Stimulated activated effector memory CD8-positive, alpha-beta T cell treated with anti-CD3 and anti-CD28 coated beads, Interleukin-12 subunit alpha, Interleukin-12 subunit beta, amount 100 ng/mL, for 72 hours (primary cell): ENCODE measurements at places on chromosomes 2 and 18.

- DNase-seq = no peak
These were observed 508.4 kb downstream of the ZEB2 start for GRCh38 chr2:144011553-144011952.

DNA sequence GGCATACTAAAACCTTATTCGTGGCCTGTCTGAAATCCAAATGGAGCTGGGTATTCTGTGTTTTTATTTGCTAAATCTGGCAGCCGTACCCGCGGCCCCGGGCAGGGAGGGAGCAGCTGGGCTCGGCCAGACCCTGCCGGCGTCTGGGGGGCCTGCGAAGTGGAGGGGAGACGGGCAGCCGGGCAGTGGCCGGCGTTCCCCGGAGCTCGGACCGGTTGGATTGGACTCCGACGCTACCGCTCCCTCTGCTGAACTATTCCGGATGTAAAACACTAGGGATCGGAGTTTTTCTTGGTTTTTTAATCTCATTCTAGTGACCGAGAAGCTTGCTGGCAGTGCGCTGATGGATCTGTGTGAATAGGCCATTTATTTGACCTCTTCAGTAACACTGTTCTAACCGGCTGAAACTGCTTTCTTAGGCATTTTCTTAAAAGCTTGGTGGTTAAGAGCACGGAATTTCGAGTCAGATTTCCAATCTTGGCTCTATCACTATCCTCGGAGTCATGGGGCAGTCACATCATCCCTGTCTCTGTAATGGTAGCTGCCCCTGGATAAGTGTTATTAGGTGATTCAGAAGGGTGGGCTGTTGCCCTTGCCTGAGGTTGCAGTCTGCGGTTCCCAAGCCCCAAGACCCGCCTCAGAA is 694 bp downstream of the UNC50 start:
- DNase-seq = no peak

GRCh38 chr2:236512902-236513435 is 56.7 kb upstream of the ACKR3 start:
- peak; percentile 47 for DNase-seq

DNA sequence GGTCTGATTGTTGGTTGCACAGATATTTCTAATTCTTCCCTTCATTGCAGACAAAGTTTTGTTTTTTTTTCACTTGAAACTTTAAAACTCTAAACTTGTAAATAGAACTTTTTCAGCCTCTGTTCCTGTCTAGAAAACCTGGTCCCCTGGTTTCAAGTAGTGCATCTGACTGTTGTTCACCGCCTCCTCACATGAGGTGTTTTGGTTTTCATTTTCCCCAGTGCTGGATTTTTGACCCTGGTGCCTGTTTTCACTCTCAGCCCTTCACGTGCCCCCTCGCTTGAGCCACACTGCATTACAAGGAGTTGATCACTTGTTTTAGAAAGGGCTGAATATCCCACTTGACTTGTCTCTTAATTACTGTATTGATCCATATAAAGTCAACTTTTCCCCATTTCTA is 100.1 kb downstream of the TMEM185B start:
- DNase-seq = no peak

- no peak for DNase-seq
These were observed 151.5 kb downstream of the CPS1 start for GRCh38 chr2:210707900-210708299.

- no peak for DNase-seq
These were observed 102.2 kb downstream of the ALPK2 start for GRCh38 chr18:58526425-58527284.
